ENCODE measurements at places on chromosomes 16 and 17.

GRCh38 chr16:58011652-58012051 lies 10.4 kb downstream of the USB1 start:
- no peak for DNase-seq

DNA sequence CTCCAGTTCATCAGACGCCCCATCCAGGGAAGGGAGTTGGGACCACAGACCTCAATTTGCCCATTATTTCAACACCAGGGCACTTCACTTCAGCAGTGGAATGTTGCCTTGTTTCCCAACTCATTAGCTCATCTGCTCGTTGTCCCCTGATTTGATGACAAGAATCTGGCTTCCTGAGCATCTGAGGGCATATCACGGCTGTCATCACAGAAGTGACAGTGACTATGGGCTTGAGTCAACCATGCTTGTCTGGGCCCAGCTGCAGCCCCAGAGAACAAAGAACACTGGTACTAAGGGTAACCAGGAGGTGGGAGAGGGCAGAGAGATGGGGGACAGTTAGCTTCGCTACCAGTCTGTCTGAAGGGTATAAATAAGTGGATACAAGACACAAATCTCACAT lies 266.0 kb upstream of the SDK2 start:
- DNase-seq = no peak

GRCh38 chr17:33804401-33804800 lies 450.7 kb upstream of the CCL2 start:
- DNase-seq = no peak

DNA sequence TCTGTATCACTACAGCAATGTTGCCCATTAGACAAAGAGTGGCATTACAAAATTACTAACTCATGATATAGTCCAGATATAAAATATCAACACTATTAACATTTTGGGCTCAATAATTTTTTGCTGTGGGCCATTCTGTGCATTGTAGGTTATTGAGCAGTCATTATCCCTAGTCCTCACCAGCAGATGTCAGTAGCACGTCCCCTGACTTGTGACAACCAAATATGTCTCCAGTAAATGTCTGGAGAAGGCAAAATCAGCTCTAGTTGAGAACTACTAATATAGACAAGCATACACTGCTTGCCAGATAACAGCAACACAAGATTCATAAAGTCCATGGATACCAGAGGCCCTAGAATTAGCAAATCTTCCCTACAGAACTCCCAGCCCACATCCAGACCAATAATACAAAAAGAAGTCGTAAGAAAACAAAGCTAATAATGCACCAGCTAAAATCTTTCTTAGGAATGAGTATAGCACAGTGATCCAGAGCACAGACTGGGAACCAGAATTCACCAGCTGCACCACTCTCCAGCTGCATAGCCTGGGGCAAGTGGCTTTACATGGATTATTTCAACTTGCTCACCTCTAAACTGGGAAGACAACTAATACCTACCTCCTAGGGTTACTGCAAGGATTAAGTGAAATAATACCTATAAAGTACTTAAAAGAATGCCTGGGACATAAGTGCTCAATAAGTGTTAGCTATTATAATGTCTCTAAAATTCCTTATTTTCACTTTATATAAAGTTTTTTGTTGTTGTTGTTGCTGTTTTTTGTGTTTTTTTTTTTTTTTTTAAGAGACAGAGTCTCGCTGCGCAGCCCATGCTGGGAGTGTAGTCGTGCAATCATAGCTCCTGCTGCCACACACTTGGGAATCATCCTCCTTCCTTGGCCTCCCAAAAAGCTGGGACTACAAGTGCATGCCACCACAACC lies 23.7 kb downstream of the HELZ start:
- no peak for DNase-seq

DNA sequence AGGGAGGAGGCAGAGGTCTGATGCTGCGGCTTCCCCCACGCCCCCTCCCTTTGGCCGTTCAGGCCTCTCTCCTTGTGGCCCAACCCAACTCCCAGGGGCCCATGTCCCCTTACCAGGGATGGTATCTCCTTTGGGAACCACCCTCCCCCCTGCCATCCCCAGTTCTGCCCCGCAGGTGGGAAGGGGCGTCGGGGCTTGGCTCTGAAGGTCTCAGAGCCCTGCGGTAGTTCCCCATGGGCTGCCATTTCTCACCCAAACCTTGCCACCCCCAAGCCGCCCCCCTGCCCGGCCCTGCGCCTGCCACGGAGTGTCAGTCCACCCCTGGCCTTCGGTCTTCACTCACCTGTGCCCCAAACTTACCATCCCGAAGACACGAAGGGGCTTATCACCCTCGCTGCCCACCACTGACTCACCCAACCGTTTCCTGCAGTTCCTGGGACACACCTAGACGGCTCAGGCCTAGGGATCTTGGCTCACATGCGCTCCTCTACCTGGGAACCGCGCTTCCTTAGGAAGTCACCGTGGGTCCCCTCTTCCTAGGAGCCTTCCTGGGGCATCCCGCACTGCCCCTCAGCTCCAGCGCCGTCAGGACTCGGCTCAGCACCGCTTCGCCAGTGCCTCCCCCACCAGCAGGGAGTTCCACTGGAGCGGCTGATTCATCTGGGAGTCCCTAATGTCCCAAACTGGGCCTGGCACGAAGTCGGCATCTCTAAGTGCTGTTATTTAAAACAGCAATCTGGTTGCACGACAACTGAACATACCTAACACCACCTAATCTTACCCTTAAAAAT lies 1.1 kb upstream of the DOC2A start:
- no peak for DNase-seq

- DNase-seq = no peak
Observed at GRCh38 chr16:15951852-15952251, 2.4 kb downstream of the ABCC1 start.

- peak; percentile 18 for DNase-seq
Observed at GRCh38 chr16:3655396-3656159, 1.1 kb downstream of the DNASE1 start.

GRCh38 chr16:12573730-12574383 lies 229.8 kb downstream of the CPPED1 start:
- no peak for DNase-seq

- DNase-seq = peak; percentile 37
Observed at GRCh38 chr16:75733305-75734211, 7.3 kb upstream of the CPHXL start.

DNA sequence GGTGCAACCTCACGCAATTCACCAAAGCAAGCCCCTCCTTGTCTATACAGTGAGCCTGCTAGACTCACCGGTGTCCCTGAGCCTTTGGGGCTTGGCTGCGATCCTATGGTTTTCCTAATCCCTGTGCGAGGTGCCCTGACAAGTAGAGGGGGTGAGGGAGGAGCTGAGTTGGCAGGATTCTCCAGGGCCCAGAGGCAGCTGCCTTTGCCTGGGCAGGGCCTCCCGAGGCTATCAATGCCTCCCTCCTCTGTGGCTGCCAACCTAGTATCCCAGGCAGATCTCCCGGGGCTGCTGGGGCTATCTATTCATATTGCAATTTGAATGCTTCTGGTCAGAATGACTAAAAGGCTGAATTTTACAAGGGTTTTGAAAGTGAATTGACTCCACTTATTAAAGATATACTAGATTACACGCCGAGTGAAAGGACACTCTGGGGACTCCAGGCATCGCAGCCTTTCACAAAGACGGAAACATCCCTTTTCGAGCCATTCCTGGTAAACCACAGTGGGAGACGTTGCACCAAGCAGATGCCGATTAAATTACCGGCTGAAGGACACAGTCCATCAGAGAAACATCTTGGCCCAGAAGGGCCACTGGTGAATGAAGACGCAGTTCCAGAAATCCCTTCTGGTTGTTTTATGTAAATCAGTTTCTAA lies 11.3 kb upstream of the PITPNM3 start:
- DNase-seq = no peak

- DNase-seq = no peak
Observed at GRCh38 chr17:62093188-62094155, 28.4 kb upstream of the MED13 start.

DNA sequence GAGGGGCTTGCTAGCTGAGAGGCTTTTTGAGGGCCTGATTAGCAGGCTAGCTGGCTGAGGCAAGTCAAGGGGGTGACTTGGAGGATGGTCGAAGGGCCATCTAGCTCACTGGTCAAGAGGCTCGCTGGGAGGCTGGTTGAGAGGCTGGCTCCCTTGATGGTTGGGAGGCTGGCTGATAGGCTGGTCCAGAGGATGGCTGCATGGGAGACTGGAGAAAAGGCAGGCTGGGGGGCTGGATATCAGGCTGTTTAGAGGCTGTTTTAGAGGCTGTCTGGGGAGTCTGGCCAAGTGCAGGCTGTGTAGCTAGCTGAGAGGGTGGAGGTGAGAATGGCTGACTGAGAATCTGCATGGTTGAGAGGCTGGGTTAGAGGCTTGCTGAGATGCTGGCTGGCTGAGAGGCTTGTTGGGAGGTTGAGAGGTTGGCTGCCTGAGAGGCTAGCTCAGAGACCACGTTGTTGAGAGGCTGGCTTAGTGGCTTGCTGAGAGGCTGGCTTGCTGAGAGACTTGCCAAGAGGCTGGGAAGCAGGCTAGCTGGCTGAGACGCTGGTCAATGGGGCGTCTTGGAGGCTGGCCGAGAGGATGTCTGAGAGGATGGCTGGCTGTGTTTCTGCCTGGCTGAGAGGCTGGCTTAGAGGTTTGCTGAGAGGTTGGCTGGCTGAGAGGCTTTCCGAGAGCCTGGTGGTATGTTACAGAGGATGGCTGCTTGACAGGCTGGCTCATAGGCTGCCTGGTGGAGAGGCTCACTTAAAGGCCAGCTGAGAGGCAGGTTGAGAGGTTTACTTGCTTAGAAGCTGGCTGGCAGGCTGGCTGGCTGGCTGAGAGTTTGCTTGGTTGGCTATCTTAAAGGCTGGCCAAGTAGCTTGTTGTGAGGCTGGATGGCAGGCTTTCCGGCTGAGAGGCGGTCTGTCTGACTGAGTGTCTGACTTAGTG lies 36.6 kb upstream of the ACSM2B start:
- no peak for DNase-seq
